Lung (tissue), 17 donors: ENCODE measurements at places on chromosomes 12 and 14.

GRCh38 chr12:118391836-118392235 is 15.5 kb downstream of the SUDS3 start:
- no peak for DNase-seq

- no peak for DNase-seq
Measured at GRCh38 chr12:13367973-13368372, 171.4 kb downstream of the EMP1 start.

DNA sequence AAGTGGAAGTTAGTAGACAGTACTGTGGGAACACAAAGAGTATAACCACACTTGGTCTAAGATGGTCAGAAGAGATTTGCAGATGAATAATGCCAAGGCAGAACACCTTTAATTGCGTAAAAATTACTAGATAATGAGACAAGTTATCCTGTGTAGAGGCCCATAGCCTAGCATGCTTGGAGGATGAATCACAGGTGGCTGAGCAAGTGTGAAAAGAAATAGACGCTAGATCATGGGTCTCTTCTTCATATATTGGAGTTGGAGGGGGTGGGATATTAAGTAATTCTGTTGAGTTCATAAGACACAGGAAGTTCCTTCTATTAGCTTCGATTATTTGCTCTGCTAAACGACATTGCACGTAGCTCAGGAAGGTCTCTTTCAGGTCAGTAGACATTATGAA is 454.3 kb upstream of the LMO3 start:
- DNase-seq = no peak

DNA sequence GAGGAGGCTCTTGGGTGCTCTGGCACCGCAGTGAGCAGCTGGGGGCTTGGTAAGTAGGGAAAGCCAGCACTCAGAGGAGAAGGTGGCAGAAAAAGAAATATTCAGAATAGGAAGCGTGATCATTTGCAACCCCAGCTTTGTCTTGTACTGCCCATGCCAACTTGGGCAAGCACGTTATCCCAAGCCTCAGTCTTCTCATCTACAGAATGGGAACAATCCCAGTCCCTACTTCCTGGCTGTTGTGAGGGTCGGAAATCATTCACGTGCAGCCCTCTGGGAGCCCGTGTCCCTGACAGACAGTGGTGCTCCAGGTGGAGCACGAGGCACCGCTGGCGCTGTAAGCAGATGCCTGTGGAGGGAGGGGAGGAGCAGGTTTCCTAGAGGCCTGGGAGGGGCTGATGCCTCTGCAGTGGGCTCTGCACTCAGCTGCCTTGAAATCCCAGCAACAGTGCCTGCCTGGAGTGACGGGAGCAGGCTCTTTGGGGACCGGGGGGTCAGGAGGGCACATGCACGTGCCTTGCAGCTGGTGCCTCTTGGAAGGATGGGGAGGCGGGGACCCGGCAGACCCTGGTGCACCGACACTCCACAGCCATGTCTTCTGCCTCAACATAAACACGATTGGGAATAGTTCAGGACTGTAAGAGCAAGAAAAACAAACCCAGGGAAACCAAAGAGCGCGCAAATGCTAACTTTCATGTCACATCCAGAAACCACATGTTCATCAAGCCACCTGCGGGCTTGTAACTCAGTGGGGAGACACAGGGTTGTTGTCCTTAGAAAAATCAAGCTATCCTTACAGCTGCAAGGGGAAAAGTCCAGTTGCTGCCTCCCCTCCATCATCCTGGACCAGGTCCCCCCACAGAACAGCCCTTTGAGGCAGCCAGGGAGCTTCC is 86.5 kb upstream of the DIO3 start:
- DNase-seq = no peak

- peak; percentile 47 for DNase-seq
Measured at GRCh38 chr12:79388011-79388410, 302.8 kb downstream of the PAWR start.

DNA sequence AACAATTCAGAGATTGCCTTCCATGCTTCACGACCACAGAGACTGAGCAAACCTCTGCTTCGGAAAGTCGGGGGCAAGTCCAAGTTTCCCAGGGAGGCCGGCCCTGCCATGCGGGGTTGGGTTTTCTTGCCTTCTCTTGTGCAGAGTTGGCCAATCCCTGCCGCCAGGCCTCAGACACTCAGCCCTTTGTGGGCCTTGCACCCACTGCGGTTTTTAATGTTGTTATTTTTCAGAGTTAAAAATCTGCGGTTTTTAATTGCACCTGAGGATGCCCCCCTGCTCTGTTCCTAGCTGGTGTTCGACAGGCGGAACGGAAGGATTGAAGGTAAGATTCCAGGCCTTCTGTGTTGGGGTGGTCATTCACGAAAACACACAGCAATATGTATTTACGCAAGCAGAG is 108.7 kb downstream of the CALM1 start:
- DNase-seq = no peak

- DNase-seq = no peak
Measured at GRCh38 chr12:111285200-111285599, 83.7 kb downstream of the PHETA1 start.

- no peak for DNase-seq
Measured at GRCh38 chr12:127810041-127810440, 456.9 kb upstream of the TMEM132C start.

DNA sequence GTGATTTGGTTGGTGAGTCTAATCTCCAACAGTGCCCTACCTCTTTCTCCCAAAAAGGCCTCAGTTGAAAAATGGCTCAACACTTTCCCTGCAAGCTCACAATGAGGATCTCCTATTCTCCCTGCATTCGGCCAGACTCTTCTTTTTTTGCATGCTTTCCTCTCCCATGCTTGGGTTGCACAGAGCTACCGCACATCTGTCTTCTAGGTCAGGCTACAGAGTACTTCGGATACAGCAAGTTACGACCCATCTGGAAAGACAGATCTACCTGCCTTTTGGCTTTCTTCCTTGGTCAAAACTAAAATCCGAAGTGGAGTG is 305 bp upstream of the SLC16A7 start:
- no peak for DNase-seq

DNA sequence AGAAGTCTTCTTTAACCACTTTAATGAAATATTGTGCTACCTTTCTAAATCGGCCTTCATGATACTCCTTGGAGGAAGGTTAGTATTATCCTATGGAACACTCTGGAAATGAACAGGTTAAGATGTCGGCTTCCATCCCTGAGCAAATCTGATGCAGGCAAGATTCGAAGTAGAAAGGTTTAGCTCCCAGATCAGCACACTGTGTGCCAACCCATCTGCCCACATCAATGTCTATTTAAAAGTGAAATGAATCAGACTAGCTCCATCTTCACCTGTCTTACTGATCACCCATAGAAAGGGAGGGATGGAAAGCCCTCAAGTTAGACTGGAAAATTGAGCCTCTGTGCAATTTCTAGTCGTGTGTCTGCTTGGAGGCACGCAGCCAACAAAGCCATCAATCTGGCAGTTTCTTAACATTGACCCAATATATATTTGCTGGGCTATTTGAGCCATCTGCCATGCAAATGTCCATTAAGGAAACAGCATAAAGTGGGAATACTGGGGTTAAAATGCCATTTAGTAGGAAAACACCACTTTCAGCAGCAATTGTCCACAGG is 506.1 kb downstream of the RMST start:
- DNase-seq = peak; percentile 20

DNA sequence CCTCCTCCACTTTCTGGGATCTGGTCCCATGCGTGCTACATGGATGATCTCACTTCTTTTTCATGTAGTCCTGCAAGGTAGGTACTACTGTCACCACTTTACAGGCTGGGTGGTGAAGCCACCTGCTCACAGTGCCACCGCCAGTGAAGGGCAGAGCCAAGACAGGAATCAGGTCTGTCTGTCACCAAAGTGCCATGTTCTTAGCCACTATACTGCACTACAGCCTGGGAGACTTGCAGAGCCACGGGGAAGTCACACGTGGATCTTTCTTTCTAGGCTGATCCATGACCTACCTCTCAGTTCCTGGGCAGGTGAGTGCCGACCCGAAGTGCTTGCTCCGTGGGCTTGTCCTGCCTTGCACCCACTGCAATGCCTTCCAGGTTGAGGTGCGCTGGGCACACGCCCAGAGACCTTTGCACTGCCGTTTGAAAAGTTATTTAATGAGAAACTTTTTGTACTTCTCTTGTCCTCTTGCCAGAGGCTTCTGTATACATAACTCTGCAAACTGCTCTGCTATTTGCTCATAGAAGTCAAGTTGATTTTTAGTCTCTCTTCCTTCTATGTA is 19.7 kb upstream of the CLMN start:
- no peak for DNase-seq

DNA sequence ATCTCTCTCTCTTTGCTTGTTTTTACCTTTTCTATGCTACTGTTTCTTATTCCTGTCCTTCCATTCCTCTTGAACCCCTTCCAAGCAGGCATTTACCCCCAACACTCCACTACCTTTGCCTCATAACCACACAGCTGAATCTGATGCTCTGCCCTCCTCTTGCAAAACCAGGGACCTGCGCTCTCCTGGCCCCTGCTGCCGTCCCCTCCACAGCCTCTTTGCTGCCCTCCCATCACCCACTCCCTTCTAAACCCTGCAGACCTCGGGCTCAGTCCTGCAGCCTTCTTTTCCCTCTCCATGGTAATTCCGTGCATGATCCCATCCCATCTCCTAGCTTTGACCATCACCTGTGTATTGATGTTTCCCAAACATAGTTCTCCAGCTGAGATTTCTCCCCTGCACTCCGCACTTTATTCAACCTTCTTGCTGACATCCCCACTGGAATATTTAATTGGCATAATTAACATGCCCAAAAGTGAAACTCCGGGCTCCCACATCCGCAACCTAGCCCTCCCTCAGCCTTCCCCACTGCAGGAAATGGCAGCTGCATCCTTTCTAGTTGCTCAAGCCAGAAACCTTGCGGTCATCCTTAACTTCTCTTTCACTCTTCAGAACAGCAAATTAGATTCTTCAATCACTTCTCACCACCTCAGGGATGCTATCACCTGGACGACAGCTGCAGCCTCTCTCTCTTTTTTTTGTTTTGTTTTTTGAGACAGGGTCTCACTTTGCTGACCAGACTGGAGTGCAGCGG is 16.0 kb downstream of the FIGNL2 start:
- DNase-seq = no peak

- DNase-seq = peak; percentile 83
Measured at GRCh38 chr14:75279153-75279762, 630 bp downstream of the FOS start.

GRCh38 chr12:100610666-100611430 is 37.4 kb downstream of the GAS2L3 start:
- DNase-seq = no peak

DNA sequence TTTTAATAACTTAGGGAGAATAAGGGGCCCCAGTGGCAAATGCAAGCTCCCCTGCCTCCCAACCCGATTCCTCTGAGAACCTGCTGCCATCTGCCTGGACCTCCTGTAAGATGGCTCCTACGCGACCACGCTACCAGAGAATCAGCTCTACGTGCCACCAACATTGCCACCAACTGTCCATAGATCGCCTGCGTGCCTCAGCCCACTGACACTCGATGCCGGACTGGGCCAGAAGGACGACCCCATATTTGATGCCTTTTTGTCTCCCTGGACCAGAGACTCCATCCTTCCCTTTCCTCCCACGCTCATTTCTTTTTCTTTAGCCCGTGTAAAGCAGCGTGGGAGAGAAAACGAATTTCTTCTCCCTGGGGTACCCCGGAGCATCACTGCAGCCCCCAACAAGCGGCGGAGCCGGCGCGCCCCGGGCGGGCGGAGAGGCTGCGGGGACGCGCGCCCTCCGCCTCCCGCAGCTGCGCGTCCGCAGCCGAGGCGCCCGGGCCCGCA is 565 bp upstream of the KLHL42 start:
- DNase-seq = peak; percentile 58

DNA sequence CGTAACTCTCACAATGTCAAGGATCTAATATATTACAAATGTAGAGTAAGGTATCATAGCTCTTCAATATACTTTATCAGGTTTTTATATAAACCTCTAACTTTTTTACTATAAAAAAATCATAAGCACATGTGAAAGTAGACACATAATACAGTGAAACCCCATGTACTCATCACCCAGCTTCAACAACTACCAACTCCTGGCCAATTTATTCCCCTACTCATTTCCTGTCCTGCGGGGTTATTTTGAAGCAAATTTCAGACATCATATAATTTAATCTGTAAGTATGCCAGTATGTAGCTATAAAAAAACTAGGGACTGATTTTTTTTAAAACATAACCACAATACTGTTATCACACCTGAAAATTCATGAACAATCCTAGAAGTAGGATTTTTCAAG is 47.7 kb downstream of the NOPCHAP1 start:
- no peak for DNase-seq

DNA sequence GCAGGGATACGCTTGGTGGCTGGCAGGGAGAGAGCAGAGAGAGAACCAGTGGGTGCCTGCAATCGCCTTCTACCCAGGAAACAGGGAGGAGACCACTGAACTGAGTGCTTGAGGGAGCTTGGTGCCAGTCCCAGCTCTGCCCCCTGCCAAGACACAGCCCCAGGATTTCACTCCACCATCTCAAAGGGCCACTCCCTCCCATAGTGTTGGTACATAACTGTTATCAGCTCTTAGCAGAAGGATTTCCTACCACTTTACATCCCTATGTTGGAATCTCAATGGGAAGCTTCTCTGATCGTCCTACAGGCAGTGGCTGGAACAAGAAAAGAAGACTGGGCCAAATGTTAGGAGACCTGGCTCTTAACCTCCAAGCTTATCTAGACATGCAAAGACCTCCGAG is 157.4 kb upstream of the FOXN3 start:
- no peak for DNase-seq

GRCh38 chr12:40137252-40137651 is 31.4 kb upstream of the SLC2A13 start:
- DNase-seq = peak; percentile 23

- DNase-seq = no peak
Measured at GRCh38 chr12:54411391-54412241, 7.5 kb downstream of the ITGA5 start.

- no peak for DNase-seq
Measured at GRCh38 chr12:101002696-101003419, 207.2 kb downstream of the SLC5A8 start.

- DNase-seq = no peak
Measured at GRCh38 chr14:35512765-35513164, 21.2 kb upstream of the INSM2 start.

DNA sequence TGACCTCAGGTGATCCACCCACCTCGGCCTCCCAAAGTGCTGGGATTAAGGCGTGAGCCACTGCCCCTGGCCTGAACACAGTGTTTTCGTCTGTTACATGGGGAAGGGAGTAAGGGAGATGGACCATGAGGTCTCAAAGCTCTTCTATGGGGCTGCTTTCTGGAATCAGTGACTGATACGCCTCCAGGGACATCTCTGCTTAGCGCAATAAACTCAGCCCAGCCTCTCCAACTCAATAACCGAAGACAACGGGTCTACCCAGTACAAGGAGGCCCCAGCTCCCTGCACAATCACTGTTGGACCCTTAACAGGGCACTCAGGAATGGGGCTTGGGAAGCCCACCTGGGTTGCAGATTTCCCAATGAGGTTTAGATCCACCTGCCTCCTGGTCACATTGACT is 42.6 kb upstream of the CHGA start:
- DNase-seq = no peak

DNA sequence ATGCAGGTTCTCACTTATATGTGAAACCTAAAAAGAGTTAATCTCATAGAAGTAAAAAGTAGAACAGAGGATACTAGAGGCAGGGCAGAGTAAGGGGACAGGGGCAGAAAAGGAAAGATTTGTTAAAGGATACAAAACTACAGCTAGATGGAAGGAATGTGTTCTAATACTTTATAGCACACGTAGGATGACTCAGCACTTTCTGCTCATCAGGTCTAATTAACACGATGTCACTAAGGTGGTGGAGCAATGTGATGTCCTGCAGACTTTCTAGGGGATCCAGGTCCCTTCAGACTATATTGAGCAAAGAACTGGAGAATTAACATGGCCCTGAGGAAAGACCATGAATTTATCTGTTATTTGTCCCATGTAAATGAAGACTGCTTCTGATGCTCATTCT is 80.8 kb upstream of the CMKLR1 start:
- no peak for DNase-seq
